ENCODE measurements at places on chromosomes 11 and 22.

DNA sequence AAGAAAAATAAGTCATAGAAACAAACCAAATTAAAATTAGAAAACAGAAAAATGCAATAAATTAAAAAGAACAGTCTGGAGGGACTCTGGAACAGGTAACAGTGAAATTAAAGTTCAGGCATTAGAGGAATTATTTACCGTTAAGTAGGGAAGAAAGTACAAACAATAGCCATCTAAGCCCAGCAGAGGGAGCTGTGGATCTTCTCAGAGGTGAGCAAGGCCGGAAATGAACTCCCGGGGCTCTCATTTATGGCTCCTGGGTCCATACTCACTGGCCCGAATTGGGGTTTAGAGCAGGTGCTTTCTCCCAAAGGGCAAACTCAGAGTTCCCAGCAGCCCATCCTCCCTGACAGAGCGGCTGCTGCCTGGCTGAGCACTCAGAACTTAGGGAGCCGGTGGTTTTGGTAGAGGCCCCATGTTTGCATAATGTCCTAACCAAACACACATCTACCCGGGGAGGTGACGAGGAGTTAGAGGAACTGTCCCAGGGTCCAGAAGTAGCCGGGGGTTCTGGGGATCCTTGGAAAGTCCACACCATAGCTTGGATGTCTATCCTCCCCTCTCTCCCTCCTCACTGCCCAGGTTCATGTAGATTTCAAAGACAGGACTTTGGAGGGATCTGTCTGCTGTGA lies 87.8 kb upstream of the VPREB1 start:
- DNase-seq = peak; percentile 83

GRCh38 chr11:111549196-111549868 lies 8.8 kb downstream of the LAYN start:
- DNase-seq = no peak

GRCh38 chr11:93735627-93736026 lies 5.7 kb downstream of the TAF1D start:
- DNase-seq = no peak

- peak; percentile 5 for DNase-seq
These were observed 1.1 kb downstream of the RRP8 start for GRCh38 chr11:6602096-6602940.

GRCh38 chr11:17695454-17696441 lies 23.6 kb upstream of the MYOD1 start:
- no peak for DNase-seq

GRCh38 chr11:9574622-9575259 lies 1.3 kb downstream of the WEE1 start:
- DNase-seq = peak; percentile 22

- DNase-seq = no peak
These were observed 419 bp downstream of the ANKRD54 start for GRCh38 chr22:37843741-37844089.

GRCh38 chr22:49203091-49203858 lies 624.4 kb downstream of the BRD1 start:
- no peak for DNase-seq

DNA sequence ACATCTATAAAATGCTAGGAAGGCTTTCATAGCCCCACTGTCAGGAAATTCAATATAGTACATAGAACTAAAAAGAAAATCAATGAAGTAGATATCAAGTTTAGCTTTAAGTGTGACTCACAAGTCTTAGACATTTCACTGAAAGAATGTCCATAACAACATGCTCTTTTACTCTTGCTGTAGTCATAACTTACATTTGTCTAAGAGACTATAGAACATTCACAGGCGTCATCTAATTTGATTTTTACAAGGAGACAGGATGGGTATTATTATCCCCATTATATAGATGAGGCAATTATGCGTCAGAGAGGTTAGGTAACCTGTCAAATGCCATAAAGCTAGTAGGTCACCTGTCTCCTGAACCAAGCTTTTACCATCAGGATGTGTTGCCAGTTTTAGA lies 36.9 kb downstream of the BDNF start:
- DNase-seq = no peak

DNA sequence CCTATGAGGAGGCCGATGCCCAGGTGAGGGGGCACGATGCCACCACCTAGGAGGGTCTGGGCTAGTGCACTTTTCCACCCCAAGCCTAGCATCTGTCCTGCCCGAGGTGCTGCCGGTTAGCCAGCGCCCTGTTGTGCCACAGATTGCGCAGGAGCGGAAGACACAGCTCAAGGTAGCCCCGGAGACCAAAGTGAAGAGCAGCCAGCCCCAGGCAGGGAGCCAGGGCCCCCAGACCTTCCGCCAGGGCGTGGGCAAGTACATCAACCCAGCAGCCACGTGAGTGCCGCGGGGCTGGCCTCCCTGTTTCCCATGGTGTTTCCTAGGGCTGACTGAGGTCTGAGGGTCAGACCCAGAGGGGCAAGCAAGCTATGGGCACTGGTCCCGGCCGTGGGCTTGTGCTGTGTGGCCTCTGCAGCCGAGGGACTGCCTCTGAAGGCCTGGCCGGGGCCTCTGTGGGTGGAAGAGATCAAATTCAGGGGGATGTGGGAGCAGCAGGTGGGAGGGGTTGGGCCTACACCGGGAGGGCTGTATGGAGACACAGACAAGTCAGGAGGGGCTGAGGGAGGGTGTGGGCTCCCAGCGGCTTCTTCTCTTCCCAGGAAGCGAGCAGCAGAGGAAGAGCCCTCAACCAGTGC lies 29.1 kb downstream of the PPIL2 start:
- no peak for DNase-seq

DNA sequence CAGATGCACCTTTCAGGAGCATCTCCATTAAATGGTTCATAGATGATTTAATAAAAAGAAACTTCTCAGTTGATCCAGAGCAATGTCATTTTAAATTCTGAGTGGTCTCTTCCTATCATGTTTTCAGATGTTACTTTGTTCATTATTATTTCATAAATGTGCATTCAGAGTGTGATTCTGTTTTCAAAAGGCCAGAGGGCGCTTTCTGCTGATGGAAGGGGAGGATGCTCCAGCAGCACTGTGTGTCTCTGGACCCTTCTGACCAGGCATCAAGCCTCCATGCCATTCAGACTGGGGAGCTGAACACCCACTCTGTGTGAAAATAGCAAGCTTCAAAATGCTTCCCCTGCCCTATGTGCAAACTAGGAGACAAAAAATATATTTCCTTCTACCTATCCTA lies 23.9 kb upstream of the CRTAM start:
- no peak for DNase-seq

GRCh38 chr22:40029189-40029890 lies 34.6 kb downstream of the FAM83F start:
- no peak for DNase-seq

DNA sequence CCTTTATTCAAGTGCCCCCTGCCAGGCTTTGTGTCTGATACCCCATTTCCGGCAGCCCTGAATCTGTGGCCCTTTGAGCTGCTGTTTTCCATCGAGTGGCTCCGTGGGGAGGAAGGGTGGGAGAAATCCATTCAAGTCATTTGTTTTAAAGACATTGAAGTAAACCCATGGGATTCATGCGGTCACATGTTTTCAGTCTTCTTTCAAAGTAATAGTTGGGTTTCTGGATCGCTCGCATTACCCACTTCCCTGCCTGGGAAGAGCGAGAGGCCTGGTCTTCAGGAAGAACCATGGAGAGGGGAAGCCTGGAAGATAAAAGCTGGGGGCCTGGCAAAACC lies 14.4 kb downstream of the DAGLA start:
- no peak for DNase-seq

DNA sequence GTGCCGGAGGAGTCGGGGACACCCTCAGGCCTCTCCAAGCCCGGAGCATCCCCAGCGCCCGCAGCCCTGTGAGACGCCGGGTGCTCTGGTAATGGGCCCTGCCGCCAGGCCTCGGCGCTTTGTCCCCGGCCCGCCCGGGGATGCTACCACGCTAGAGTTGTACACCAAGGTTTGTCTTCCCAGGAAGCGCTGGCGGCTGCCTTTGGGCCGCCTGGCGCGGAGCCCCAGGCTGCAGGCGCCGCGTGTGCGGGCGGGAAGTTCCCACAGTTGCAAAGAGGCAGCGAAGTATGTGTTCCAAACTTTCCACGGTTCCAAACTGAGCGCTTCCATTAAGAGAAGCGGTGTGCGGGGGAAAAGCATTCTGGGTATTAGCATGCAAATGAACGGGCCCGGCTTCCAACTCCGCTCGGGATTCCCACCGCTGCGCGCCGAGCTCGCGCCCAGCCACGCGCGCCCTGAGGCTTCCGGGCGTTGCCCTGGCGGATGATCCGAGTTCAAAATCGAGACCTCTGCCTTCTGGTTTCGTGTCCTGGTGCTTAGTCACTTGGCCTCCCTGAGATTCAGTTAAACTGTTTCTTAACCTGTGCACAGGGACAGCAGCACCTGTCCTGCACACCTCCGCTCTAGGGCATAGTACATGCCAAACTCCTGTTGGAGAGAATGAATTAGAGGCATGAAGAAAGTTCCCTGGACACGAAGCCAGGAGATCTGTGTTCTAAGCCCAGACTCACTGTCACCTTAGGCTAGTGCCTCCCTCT lies 1.3 kb upstream of the PATZ1 start:
- peak; percentile 62 for DNase-seq
